ENCODE measurements at places on chromosomes 3 and 15.

- no peak for DNase-seq
These were observed 70.5 kb upstream of the GOLGA6B start for GRCh38 chr15:72584006-72584405.

DNA sequence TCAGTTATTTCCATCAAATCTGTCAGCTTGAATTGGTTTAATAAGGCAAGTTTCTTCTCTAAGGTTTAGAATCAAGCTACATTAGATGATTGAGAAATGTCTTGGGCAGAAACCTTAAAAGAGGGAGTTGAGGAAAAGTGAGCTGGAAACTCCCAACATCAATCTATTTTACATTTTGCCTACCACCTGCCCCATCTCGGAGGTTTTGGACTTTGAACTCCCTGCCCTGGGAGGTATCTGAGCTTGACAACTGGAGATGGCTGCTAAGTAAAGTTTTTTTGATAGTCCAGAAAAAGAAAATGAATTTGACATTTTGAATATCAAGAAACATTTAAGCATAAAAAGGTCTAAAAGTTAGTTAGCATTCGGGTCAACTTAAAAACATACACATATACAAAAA is 234.2 kb downstream of the NFKBIZ start:
- no peak for DNase-seq

DNA sequence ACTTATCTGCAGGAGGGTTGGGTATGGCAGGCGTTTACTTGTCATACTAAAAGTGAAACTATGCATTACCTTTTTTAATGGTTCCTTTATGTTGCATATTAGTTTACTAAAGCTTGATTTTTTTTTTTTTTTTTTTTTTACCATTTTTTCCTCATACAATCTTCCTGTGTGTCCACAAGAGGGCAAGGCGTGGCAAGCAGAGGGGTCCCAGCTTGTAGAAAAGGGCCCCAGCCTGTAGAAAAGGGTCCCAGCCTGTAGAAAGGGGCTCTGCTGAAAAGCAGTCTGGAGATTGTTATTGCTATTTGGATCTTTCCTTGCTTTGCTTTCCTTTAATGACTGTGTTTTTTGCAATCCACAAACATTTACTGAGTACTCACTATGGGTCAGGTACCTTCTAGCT is 21.9 kb downstream of the MKRN2 start:
- DNase-seq = no peak

DNA sequence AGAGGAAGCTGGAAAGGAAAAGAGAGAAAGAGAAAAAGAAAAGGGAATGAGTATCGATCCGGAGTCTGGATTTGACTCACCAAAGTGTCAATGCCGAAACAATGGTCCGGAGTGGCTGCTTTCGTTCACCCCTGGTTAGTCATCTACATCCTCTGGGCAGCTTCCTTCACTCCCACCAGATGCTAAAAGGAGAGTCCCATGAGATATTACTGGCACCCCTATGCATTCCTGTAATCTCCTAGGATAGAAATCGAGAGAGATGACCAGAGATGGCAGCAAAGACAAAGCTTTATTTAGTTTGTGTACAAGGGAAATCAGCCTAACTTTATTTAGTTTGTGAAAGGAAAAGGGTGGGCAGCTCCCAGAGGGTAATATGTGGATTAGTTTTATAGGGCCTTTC is 622.2 kb downstream of the ZPLD1 start:
- no peak for DNase-seq

DNA sequence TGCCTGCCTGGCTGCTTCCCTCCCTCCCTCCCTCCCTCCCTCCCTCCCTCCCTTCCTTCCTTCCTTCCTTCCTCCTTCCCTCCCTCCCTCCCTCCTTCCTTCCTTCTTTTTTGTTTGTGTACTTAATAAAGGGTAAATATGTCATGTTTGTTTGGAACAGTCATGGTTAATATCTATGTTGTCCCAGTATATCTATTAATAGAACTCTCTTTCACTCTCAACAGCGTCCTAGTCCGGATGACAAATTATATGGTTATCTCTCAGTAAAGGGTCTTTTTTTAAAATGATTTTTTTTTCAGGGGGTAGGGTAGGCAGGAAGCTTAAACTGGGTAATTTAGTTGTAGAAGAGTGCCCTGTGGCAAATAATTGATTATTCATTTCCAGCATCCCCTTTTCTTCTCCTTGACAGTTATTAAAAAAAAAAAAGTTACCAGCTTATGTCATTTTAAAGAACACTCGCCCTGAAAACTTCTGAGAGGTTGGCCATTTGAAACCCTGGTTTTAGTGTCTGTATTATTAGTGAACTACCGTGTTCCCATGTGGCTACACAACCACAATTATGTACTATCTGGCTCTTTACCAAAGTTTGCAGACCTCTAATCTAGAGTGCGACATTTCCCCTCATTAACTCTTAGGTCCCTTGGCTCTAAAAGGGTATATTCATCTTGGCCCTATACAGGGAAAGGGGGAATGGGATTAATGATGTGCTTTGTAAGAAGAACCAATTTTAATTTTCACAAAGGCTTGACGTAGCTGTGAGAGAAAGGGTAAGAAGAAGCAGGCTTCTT is 13.7 kb downstream of the TAGLN3 start:
- DNase-seq = no peak

DNA sequence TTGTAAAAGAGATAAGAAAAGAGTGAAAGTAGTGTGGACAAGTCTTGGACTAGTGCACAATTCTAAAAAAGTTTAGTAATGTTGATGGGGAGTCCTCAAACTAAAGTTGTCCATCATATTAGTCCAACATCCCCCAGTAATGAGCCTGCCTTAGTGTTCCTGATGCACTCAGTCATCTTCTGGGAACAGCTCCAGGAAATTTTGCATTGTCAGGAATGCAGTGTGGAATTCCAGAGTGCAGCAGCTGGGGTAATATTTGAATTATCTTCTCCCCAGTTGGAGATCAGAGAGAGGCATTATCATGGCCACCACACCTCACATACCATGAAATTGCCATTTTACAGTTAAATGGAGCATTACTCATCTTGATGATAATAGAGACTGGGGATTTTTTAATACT is 528.8 kb upstream of the NAALADL2 start:
- no peak for DNase-seq

DNA sequence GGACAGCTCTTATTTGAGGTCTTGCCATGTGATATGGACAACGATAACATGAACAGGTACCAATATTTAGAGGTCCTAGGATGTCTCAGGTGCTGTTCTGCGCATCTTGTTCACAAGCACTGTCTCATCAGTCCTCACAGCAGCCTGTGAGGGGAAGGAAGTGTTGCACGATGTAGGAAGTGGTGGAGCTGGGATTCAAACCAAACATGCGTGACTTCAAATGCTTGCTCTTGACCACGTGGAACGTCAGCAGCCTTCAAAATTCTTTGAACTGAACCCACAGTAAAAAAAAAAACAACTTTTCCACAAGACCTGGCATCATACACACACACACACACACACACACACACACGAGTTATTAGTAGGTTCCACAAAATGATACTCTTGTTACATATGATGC is 153.4 kb upstream of the SMAD3 start:
- peak; percentile 23 for DNase-seq

GRCh38 chr3:170531657-170532335 is 54.1 kb downstream of the SLC7A14 start:
- no peak for DNase-seq

- peak; percentile 68 for DNase-seq
These were observed 1.3 kb downstream of the RBPMS2 start for GRCh38 chr15:64774037-64774628.

GRCh38 chr15:98751767-98752166 is 103.4 kb downstream of the IGF1R start:
- DNase-seq = no peak

DNA sequence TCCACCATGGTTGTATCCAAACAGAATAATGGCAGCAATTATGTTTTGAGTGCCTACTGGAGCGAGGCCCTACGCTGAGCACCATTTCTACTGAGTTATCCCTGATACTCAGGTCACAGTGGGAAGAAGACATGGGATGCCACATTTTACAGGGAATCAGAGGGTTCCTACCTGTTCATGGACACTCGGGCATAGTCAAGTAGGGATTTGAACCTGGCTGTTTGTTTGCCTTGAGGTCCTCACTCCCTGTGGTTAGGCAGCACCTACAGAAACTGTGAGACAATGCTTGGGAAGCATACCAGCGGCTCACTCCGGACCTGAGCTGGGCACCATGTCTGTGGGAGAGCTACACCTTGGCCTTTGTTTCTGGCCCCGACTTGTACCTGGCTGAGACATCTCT is 390.4 kb downstream of the LRTM1 start:
- DNase-seq = no peak

DNA sequence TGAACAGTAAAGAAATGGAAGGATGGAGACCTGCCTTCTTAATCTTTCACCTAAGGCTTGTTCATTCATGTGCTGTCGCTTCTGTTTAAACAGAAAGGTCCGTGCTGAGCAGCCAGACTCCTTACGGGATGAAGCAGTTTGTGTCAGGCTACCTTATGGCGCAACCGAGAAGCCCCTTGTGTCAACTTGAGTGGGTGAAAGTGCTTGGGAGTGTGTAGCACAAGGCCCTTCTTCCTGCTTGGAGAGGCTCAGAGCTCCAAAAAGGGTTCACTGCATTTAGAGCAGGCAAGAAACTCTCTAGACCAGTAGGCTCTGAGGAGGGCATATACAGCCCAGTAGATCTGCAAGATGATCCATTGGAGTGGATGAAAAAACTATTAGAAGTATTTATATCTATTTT is 16.0 kb downstream of the CAPN3 start:
- no peak for DNase-seq

GRCh38 chr3:47443611-47443995 is 32.1 kb downstream of the SCAP start:
- DNase-seq = no peak

- DNase-seq = no peak
These were observed 143.5 kb downstream of the GAP43 start for GRCh38 chr3:115766587-115767482.

GRCh38 chr3:65412588-65412987 is 626.1 kb downstream of the MAGI1 start:
- DNase-seq = no peak

- no peak for DNase-seq
These were observed 13.1 kb upstream of the VIPR1 start for GRCh38 chr3:42489116-42489936.

GRCh38 chr15:79932447-79932846 is 35.6 kb upstream of the MTHFS start:
- DNase-seq = no peak

DNA sequence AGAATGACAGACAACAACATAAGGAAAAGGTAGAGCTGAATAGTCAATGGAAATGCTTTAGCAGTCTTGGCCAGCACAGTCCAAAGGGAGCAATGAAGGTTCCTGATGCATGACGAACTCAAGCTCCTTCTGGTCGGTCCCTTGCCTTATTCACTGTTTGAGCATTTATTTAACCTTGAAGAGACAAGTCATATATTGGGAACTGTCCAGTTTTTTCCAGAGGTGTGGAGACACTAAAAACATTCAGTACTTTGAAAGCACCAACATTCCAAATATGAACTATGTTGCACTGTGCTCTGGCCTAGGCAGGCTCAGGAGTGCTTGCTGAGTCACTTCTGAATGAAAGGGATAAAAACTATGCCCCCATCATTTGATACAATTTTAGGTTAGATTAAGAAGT is 384.8 kb downstream of the MECOM start:
- DNase-seq = no peak

- DNase-seq = no peak
These were observed 632.3 kb upstream of the NR2F2 start for GRCh38 chr15:95698230-95698629.

- DNase-seq = no peak
These were observed 47.6 kb upstream of the HEG1 start for GRCh38 chr3:125103406-125103805.

GRCh38 chr3:98151241-98151640 is 4.0 kb downstream of the OR5H14 start:
- DNase-seq = no peak

DNA sequence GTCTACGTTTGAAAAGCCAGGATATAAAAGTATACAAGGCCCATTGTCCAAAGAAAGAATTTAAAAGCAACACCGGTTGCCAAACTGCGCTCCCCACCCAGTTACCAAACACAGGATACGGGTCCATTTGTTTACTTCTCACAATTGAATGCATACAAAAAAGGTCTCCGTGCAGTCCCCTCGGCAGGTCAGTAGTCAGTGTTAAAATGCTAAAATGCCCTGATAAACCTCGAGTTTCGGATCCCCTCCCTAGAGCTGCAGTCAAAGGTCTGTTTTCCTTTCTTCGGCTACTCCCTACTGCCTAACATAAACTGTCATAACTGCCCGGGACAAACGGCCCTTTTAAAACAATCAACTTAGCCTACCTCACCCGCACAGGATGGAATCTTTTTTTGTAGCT is 534.6 kb downstream of the FOXP1 start:
- DNase-seq = no peak

- DNase-seq = no peak
These were observed 270.0 kb upstream of the PEX5L start for GRCh38 chr3:180306691-180307090.

- DNase-seq = no peak
These were observed 4.3 kb downstream of the CHAC1 start for GRCh38 chr15:40957581-40958051.

- no peak for DNase-seq
These were observed 203.5 kb downstream of the UBE2E2 start for GRCh38 chr3:23406601-23407000.

Measured in hematopoietic multipotent progenitor cell treated with erythropoietin and hydrocortisone succinate and interleukin-3 and kit ligand, for 6 days (in vitro differentiated cells).